ENCODE measurements at places on chromosomes 2 and 18.

- no peak for DNase-seq
Observed at GRCh38 chr2:119414894-119415293, 16.8 kb upstream of the TMEM37 start.

- DNase-seq, result no peak
Observed at GRCh38 chr18:32243358-32243757, 53.5 kb downstream of the MEP1B start.

DNA sequence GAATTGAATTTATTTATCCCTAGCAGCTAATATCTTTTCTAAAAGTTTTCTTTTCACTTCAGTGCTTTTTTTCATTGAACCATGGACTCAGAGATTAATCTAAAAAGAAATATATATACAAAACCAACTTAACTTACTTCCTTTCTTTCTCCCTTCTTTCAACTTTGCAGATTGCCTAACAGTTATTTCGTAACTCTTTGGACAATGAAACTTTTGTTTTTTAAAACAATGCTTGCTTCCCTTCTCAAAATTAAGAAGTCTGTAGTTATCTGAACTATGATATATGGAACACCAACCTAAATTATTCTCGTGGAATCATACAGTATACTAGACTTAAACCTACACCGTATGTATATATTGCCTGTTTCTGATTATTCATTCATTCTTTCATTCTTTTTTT lies 62.9 kb downstream of the MIB1 start:
- no peak for DNase-seq

DNA sequence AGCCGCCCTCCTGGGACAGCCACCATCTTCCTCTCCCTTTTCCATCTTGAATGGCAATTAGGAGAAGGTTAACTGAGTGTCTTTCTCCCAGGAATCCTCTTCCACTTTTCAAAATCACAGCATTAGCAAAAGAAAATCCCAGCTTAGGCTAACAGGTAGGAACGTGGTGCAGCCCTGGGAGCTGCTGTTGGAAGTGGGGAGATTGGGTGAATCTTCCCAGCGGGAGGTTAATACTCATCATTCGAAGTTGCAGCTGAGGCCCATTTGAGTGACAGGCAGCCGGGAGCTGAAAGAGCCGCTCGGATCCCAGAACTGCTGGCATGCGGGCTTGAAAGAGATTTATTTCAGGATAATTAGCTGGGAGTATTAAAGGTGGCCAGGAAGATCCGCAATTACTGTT lies 306.0 kb downstream of the BCL11A start:
- no peak for DNase-seq

DNA sequence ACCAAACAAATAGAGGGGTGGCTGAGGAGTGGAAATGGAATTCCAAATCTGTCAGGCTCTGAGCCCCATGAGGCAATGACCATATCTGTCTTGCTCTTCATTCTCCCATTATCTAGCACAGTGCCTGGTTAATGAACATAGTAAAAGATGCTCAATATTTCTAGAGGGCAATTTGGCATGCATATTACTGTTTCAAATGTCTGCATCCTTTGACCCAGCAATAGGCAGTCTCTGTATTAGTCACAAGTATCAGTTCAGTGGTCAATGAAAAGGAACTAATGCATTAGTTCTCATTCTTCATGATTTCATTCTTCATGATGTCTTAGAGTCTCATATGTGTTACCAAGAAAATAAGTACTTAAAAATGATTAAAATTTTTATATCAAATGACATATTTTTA lies 28.4 kb upstream of the MALL start:
- no peak for DNase-seq

Measured in nephron progenitor cell (in vitro differentiated cells).